ENCODE measurements at places on chromosomes 5 and 9.

DNA sequence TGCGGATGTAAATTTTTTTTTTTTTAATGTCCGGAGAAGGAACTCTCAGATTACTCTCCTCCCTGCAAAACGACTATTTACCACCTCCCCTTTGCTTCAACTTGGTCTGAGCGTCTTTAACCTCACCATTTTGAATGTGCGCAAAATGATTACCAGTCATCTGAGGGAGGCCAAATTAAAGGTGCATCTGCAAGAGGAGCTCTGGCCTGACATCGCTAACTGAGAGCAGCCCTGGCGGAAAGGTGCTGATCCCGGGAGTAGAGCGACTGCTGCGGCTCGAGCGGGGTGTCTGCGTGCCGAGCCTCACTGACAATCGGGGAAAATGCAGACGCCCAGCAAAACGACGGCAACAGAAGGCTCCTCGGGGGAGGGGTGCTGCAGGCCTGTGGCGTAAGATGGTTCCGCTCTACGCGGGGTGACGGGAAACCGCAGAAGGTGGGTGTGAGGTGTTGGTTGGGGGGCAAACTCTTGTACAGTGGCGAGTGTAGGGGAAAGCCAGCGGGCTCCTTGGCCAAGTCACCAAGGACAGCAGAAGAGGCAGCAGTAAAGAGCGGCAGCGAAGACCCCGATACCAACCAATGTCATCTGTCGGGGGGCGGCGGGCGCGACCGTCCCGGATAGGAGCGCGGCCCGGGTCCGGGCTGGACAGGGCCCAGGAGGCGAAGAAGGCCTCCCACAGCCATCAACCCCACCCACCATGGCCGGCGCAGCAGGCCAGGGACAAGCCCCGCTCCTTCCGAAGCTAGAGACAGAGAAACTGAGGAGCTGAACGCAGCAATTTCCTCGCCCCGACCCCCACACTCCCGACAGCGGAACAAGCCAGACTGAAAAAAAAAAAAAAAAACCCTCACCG lies 557 bp downstream of the PJA2 start:
- DNase-seq, result peak; percentile 63

GRCh38 chr9:132182314-132183091 lies 20.6 kb downstream of the NTNG2 start:
- DNase-seq, result no peak

GRCh38 chr5:156120777-156121176 lies 206.2 kb upstream of the SGCD start:
- no peak for DNase-seq

GRCh38 chr9:28136113-28136512 lies 562.8 kb upstream of the C9orf72 start:
- no peak for DNase-seq

DNA sequence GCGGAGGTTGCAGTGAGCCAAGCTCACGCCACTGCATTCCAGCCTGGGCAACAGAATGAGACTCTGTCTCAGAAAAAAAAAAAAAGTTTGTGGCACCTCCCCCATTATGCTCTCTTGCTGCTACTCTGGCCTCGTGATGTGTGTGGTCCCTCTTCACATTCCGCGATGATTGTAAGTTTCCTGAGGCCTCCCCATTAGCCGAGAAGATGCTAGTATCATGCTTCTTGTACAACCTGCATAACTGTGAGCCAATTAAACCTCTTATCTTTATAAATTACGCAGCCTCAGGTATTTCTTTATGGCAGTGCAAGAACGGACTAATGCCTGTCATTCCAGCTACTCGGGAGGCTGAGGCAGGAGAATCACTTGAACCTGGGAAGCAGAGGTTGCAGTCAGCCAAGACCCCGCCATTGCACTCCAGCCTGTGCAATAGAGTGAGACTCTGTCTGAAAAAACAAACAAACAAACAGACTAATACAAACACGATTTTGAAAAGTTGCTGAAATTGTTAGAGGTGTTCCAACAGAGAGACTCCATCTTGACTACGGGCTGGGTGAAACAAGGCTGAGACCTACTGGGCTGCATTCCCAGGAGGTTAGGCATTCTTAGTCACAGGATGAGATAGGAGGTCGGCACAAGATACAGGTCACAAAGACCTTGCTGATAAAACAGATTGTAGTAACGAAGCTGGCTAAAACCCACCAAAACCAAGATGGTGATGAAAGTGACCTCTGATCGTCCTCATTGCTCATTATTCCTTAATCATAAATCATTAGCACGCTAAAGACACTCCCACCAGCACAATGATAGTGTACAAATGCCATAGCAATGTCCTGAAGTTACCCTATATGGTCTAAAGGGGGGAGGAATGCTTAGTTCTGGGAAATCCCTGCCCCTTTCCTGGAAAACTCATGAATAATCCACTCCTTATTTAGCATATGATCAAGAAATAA lies 8.3 kb upstream of the AFF4 start:
- no peak for DNase-seq
